CD14-positive monocyte (primary cell): ENCODE measurements at places on chromosomes 6 and 20. TPM values are rescaled to one million over a fixed set of nuclear protein-coding genes. Genes with fewer than 3 reads are reported as not detected.

COL11A2 gene
- 0.57 and 0.59 TPM in 2 replicates for polyA plus RNA-seq

DNA sequence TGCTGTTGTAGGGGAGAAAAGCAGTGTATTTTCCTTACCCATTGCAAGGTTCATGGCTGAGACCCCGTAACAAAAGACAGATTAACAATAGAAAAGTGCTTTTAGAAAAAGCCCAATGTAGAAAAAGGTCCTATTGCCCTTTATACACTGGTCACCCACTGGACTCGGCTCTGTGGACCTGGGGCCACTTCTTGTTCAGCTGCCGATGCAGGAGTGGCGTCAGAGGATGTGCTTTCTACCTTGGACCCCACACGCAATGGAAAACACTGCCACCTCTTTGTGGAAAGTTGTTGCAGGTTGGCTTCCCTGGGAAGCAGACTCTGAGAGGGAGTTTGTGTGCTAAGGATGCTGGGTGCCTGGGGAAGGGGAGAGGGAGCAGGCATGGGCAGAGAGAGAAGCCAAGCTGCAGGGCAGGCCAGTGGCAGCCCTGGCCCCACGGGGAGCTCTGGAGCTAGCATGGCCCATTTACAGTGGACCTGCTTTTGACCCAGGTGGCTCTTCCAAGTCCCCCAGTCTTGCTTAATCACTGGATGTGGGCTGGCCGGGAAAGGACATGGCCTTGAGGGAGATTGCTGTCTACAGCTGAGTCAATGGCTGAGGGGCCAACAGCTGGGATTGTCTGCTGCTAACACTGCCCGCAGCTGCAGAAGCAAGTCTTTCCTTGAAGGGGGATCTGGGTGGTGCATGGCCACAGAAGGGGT lies 142.9 kb downstream of the CDC5L start:
- peaks cover 11% of the 10 kb centered on the region for H3K4me1 ChIP-seq
- no peak overlapping the region for H3K4me3 ChIP-seq
- H3K27me3 ChIP-seq: no peaks in the 10 kb centered on the region
- H3K27ac ChIP-seq: no peak overlapping the region
- no peaks in the 10 kb centered on the region for H3K36me3 ChIP-seq
- no peak for DNase-seq

KIF25 gene
- not detected for polyA plus RNA-seq

RBBP8NL gene
- not detected for polyA plus RNA-seq

DNA sequence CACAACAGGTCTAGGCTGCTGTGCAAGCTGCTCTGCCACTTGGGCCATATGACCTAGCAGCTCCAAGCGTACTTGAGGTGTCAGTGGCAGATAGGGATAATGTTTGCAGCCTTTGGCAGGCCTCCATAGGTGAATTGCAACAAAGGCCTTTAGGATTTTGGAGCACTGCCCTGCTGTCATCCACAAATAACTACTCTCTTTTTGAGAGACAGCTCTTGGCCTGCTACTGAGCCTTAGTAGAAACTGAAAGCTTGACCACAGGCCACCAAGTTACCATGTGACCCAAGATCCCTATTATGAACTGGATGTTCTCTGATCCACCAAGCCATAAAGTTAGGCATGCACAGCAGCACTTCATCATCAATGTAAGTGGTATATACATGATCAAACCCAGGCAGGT lies 29.9 kb downstream of the FBXO30 start:
- H3K27ac ChIP-seq: no peak overlapping the region
- no peak for DNase-seq

GRCh38 chr6:21591446-21591845 lies 2.1 kb upstream of the SOX4 start:
- no peak overlapping the region for H3K4me3 ChIP-seq
- H3K27ac ChIP-seq: no peak overlapping the region
- H3K36me3 ChIP-seq: no peaks in the 10 kb centered on the region
- H3K4me1 ChIP-seq: peaks cover 22% of the 10 kb centered on the region
- no peaks in the 10 kb centered on the region for H3K27me3 ChIP-seq

DNA sequence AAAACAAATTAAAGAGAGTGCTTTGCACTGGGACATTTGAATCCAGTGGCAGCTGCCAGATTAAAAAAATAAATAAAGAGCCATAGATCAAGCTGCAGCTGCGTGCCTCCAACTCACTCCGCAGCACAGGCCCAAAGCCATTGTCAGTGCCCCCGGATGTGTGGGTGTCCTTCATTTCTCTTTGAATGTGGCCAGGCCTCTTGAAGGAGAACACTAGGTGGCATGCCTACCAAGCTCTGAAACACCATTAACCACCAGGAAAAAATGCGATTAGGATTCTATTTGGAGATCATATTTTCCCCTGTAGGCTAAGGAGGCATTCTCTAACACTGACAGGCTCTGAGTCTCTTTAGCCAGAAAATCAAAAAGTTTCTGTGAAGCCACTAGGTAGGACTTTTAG lies 549.8 kb downstream of the PRKN start:
- no peak for DNase-seq
- peaks cover 33% of the 10 kb centered on the region for H3K4me1 ChIP-seq
- no peaks in the 10 kb centered on the region for H3K27me3 ChIP-seq
- no peaks in the 10 kb centered on the region for H3K36me3 ChIP-seq
- H3K4me3 ChIP-seq: no peak overlapping the region
- no peak overlapping the region for H3K27ac ChIP-seq

DNA sequence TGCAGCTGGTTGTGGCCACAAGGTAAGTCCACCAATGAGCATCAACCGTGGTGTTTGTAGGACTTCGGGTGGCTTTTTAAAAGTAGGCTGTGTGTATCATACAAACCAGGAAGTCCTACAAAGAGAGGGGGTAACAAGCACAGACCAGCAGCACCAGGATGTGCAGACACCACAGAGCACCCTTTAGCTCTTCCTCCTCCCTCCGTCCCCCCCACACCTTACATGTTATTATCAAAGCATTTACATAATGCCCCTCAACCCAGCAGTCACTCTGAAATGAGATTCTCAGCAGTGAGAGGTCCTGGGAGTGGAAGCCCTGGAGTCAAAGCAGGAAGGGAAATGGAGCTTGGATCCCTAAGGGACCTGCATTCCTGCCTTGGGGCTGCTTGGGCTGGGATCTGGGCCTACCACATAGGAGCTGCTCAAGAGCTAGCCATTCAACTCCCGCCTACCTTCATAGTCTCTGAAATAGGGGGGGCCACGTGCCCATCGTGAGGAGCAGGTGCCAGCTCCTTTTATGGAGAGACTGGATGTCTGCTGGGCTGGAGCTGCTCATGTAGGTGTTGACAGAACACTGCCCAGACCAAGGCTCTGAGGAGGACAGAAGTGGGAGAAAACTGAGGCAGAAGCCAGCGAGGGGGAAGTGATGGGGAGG lies 90.6 kb downstream of the PSMB1 start:
- no peak overlapping the region for H3K4me3 ChIP-seq
- no peak for DNase-seq
- H3K4me1 ChIP-seq: peaks cover 10% of the 10 kb centered on the region
- no peaks in the 10 kb centered on the region for H3K27me3 ChIP-seq
- no peaks in the 10 kb centered on the region for H3K36me3 ChIP-seq

GRCh38 chr6:116447052-116447451 lies 14.1 kb upstream of the CALHM6 start:
- H3K27me3 ChIP-seq: no peaks in the 10 kb centered on the region
- no peaks in the 10 kb centered on the region for H3K36me3 ChIP-seq
- H3K4me1 ChIP-seq: peaks cover 81% of the 10 kb centered on the region
- no peak overlapping the region for H3K27ac ChIP-seq
- H3K4me3 ChIP-seq: no peak overlapping the region

DNA sequence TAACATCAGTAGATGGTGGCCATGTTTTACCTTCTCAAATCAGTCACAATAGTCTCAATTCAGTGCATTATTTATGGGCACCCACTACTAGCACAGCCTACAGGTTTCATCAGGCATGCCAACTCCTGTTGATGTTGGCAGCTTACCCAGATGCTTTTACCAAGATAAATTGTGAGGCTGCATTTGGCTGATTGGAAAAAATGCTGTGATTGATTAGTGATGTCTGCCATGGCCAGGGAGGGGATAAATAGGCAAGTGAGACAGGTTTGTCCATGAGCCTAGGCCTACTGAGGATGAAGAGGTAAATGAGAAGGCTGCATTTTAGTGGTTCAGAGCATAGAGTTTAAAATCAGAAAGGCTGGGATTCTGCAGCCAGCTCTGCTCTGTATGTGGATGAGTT lies 227.1 kb downstream of the NFATC2 start:
- no peak overlapping the region for H3K4me3 ChIP-seq
- no peaks in the 10 kb centered on the region for H3K4me1 ChIP-seq
- no peaks in the 10 kb centered on the region for H3K27me3 ChIP-seq

MMP24 gene
- polyA plus RNA-seq: not detected in 2 replicates

CRIP3 gene
- 5.1 and 12.8 TPM in 2 replicates for polyA plus RNA-seq

GRCh38 chr20:53321596-53321995 lies 272.0 kb downstream of the ZNF217 start:
- DNase-seq: no peak
- no peak overlapping the region for H3K27ac ChIP-seq
- no peaks in the 10 kb centered on the region for H3K4me1 ChIP-seq
- no peaks in the 10 kb centered on the region for H3K27me3 ChIP-seq
- H3K36me3 ChIP-seq: no peaks in the 10 kb centered on the region

DNA sequence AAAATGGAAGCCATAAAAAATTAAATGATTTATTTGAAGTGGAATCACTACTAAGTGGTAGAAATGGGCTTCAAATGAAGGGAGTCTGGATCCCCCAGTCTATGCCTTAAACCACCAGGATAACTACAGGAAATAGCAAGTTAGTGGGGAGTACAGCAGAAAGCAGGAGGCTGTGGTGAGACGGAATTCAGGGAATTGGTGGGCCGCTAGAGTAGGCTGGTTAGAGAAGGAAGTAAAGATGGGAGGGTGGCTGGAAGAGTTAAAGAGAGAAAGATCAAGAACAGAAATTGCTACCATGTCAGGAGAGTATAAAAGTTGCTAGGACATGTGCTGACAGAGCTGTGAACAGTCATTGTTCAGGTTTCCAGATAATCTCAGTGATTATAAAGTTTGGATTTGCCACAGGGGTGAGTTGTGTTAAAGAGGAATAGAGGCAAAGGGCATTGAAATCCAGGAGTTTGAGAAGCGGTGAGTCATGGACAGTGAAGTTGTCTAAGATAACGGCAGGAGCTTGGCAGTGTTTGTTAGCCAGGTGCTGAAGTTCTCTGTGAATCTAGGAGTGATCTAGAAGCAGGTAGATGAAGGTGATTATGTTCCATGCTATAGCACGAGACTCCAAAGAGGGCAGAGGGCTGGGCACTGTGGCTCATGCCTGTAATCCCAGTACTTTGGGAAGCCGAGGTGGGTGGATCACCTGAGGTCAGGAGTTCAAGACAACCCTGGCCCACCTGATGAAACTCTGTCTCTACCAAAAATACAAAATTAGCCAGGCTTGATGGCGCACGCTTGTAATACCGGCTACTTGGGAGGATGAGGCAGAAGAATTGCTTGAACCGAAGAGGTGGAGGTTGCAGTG lies 13.7 kb upstream of the HINT3 start:
- no peak overlapping the region for H3K27ac ChIP-seq
- H3K36me3 ChIP-seq: no peaks in the 10 kb centered on the region
- peaks cover 21% of the 10 kb centered on the region for H3K4me1 ChIP-seq
- no peak overlapping the region for H3K4me3 ChIP-seq

DNA sequence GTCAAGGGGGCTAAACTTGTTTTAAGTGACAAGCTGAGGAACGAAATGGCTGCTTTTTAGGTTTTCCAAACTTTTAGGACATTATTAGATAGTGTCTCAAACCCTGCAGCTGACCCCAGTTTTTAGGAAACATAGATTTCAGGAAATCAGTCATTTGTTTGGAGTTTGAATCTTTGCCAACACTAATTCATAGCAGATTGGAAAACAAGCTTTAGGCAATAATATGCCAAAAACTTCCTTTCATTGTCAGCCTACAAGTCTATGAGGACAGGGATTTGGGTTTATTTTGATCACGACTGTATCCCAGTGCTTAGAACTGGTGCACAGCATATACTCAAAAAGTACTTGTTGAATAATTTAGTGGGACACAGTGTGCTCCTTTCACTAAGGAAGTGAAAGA lies 123.2 kb downstream of the TINAG start:
- H3K4me1 ChIP-seq: no peaks in the 10 kb centered on the region
- H3K4me3 ChIP-seq: no peak overlapping the region
- DNase-seq: no peak
- no peaks in the 10 kb centered on the region for H3K36me3 ChIP-seq

SLC22A7 gene
- not detected for polyA plus RNA-seq

ZC3H12D gene
- polyA plus RNA-seq: 4.7 and 5.6 TPM in 2 replicates

DNA sequence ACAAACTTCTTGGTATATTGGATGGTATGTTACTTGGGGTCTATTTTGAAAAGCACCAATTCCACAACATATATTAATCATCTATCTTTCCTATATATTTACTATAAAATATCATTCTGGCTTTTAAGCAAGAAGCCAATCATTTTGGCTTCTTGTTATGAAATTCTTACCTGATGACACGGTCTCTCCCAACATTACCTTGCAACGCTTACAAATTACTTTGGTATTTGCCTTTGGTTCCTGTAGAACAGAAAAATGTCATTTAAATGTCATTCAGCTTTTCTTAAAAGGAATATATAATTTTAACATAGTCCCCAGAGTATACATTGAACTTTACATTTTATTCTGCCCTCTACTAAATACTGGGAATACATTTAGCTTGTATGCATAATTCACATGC lies 27.4 kb downstream of the UBE3D start:
- no peak for DNase-seq
- H3K27ac ChIP-seq: no peak overlapping the region
- H3K4me3 ChIP-seq: no peak overlapping the region
- no peaks in the 10 kb centered on the region for H3K4me1 ChIP-seq

DNA sequence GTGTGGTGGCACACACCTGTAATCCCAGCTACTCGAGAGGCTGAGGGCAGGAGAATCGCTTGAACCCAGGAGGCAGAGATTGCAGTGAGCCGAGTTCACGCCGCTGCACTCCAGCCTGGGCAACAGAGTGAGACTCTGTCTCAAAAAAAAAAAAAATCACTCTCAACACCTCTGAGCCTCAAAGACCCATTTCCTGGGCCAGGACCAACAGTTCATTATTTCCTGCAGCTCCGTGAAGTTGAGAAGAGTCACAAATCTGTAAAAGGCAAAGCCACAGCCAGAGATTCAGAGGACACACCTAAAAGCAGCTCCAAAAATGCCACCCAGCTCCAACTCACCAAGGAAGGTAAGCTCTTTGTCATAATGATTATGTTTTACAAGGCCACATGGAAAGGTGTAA lies 15.2 kb upstream of the NOP56 start:
- no peak overlapping the region for H3K4me3 ChIP-seq
- DNase-seq: no peak
- H3K27me3 ChIP-seq: peaks cover 8% of the 10 kb centered on the region
- no peaks in the 10 kb centered on the region for H3K4me1 ChIP-seq
- H3K27ac ChIP-seq: no peak overlapping the region

GRCh38 chr6:157211603-157212455 lies 111.5 kb downstream of the TMEM242 start:
- no peak for DNase-seq
- H3K27ac ChIP-seq: no peak overlapping the region
- H3K4me1 ChIP-seq: no peaks in the 10 kb centered on the region

- H3K4me1 ChIP-seq: no peaks in the 10 kb centered on the region
- H3K36me3 ChIP-seq: no peaks in the 10 kb centered on the region
- no peak overlapping the region for H3K4me3 ChIP-seq
- H3K27ac ChIP-seq: no peak overlapping the region
Measured at GRCh38 chr20:4344670-4345069, 329.3 kb upstream of the RNF24 start.

- H3K4me3 ChIP-seq: no peak overlapping the region
- no peaks in the 10 kb centered on the region for H3K4me1 ChIP-seq
- H3K27me3 ChIP-seq: no peaks in the 10 kb centered on the region
- no peaks in the 10 kb centered on the region for H3K36me3 ChIP-seq
Measured at GRCh38 chr6:163637524-163637923, 223.0 kb downstream of the QKI start.

GRCh38 chr6:99790679-99791078 lies 184.0 kb downstream of the PRDM13 start:
- no peaks in the 10 kb centered on the region for H3K36me3 ChIP-seq
- H3K27me3 ChIP-seq: no peaks in the 10 kb centered on the region
- H3K27ac ChIP-seq: no peak overlapping the region
- no peaks in the 10 kb centered on the region for H3K4me1 ChIP-seq
- H3K4me3 ChIP-seq: no peak overlapping the region

NKAIN2 gene
- not detected in 2 replicates for polyA plus RNA-seq

TSPO2 gene
- polyA plus RNA-seq: not detected

SLC17A2 gene
- not detected in 2 replicates for polyA plus RNA-seq
